Stimulated activated CD4-positive, alpha-beta T cell treated with anti-CD3 and anti-CD28 coated beads, Interleukin-12 subunit alpha, Interleukin-12 subunit beta, amount 100 ng/mL, for 4 hours (primary cell): ENCODE measurements at places on chromosomes 13 and 19.

DNA sequence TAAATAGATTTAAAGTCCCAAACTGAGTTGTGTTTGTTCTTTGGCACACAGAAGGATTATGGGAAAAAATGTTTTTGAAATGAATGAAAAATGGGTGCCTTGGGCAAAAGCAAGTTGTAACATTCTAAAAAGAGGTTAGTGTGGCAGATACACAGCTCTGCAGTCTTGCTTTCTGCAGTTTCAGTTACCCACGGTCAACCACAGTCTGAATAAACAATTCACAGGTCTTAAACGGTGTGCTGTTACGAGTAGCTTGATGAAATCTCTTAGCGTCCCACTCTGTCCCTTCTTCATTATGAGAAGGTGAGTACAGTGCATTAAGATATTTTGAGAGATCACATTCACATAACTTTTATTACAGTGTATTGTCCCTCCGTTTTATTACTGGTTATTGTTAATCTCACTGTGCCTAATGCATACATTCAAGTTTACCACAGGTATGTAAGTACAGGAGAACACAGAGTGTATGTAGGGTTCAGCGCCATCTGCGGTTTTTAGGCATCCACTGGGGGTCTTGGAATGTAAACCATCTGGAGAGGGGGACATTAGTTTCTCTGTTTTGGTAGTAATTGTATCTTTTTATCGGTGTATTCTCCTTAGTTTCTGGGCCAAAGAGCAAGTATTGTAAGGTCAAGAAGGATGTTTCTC lies 8.1 kb downstream of the FARP1 start:
- DNase-seq = no peak

GRCh38 chr13:79992111-79992510 lies 348.8 kb downstream of the SPRY2 start:
- DNase-seq = no peak

GRCh38 chr13:67351909-67352308 lies 121.8 kb upstream of the PCDH9 start:
- no peak for DNase-seq

GRCh38 chr13:47747901-47748300 lies 253.2 kb downstream of the SUCLA2 start:
- DNase-seq = no peak

GRCh38 chr19:6224308-6224675 lies 55.5 kb downstream of the MLLT1 start:
- DNase-seq = no peak

GRCh38 chr19:52307275-52307674 lies 10.3 kb downstream of the ZNF480 start:
- DNase-seq = no peak

- no peak for DNase-seq
These were observed 7.8 kb upstream of the CRX start for GRCh38 chr19:47813995-47814328.

DNA sequence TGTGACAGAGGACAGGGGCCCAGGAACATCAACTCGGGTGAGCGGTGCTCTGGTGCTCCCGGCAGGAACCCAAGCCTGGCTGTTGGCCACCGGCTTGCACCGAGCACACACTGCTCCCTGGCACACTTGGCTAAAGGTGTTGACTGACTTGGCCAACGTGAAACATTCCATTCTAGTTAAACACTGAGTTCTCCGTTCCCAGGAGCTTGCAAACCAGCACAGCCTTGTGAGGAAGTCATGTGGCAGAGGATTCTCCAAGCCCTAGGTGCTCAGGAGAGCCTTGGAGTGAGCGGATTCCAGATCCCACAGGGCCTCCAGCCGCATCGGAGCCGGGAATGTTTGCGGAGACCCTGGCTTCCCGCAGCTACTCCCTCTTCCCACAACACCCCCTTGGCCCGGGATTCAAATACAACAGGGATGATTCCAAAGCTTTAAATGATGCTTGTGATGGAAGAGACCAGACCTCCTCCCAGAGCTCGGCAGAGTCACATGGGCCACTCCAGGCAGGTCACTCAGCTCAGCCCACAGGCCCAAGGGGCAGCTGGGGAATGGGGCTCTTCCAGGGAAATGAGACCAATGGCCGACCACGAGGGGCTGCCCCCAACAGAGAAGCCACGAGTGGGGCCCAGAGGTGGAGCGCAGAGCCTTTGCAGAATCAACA lies 2.9 kb downstream of the C13orf46 start:
- no peak for DNase-seq
